ENCODE measurements at places on chromosomes 11 and 22.
A peak's percentile ranks its signal among the peaks of the same experiment; 100 is the strongest.

DNA sequence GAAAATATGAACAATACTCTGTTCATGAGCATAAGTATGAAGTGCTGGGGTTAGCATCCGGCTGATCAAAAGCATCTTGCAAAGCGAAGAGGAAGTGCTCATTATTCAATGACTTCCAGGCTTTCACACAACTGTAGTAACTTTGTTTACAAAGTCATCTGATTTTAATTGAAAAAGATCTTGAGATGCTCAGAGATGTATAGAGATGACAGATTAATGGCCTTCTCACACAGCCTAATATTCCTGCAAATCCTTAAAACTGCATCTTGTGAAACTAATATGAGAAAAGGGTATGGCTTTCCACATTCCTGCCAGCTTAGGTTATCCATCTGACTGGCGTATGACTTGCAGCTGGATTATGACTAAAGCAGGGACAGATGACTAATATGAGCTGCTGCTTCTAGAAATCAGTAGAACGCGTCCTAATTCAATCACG lies 125.4 kb downstream of the CASP12 start:
- no peak for DNase-seq

DNA sequence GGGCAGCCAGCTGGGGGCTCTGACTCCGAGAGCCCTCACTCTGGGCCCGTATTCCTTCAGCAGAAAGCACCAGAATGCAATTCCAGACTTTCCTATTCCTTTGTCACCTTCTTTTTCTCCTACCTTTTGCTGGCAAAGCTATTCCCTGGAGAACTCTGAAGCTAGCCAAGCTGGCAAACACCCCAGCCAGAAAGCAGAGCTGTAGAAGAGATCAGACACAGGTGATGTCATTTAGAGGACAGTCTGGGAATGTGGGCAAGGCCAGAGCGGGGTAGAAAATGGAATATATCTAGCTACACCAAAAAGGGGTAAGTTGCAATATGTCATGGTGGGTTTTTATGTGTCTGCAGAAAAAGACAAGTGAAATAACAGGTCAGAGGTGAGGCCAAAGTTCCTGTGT lies 205.1 kb downstream of the NXPE2 start:
- no peak for DNase-seq

DNA sequence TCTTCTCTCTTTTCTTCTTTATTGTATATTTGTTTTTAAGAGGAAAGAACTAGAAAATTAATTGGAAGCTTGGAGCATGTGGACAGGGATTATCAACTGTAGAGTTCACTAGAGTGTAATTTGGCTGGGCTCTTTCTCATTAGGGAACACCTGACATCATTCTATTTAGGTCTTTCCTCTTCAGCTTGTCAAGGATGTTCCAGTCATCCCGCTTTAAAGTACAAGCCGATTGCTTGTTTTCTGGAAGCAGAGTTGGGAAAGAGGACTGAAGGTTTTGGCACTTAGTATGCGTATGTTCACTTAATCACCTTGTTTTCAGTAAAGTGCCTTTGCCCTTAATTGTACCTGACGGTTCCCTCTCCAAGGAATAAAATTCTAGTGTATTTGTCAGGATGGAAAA lies 111.6 kb downstream of the WNT11 start:
- DNase-seq, result no peak

DNA sequence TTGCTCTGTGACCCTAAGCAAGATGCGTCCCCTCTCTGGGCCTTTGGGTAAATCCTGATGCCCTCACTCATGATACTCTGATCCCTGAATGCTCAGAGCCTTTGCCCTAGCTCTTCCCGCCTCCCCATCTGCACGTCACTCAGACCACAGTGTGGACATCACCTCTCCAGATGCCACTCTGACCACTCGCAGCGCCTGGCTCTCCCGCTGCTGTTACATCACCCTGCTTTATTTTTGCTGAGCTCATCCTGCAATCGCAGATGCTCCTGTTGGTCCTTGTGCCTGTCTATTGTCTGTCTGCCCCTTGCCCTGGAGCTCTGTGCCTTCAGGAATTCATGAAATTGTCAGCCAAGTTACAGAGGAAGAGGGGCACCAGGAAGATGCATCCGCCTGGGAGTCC lies 5.5 kb downstream of the OSM start:
- no peak for DNase-seq

- no peak for DNase-seq
These were observed 26.3 kb downstream of the MYBPC3 start for GRCh38 chr11:47326198-47326597.

GRCh38 chr11:75352588-75353206 lies 1.2 kb upstream of the ARRB1 start:
- DNase-seq, result no peak

- no peak for DNase-seq
These were observed 2.3 kb downstream of the AP5B1 start for GRCh38 chr11:65778431-65778900.

DNA sequence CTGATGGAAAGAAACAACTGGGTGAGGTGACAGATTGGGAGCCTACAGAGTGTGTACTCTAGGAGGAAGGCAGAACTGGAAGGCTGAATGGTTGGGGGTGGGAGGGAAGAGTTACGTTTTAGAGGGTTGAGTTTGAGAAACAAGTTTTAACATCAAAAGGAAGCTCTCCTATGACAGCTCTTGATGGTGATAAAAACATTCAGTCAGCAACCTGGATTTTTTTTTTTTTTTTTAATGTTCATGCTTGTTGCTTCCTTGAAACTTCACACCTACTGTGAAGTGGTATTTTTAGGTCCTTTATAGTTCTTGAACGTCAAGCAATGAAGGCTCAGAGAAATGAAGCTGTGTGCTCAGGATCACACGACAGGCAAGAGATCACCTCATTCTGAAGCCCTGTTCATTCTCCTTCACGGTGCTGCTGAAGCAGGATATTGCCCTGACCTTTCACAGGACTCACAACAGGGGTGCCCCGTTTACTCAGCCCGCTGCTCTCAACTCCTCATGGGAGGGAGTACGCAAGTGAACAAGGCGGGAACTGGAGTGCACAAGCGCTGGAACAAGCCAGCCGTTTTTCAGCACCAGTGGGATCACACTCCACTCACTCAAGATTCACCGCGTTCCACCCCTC lies 1.6 kb upstream of the TMEM109 start:
- DNase-seq, result no peak

- DNase-seq, result peak; percentile 65
These were observed 15.5 kb upstream of the NNMT start for GRCh38 chr11:114280696-114281095.

GRCh38 chr11:123640677-123641494 lies 13.5 kb downstream of the SCN3B start:
- DNase-seq, result no peak

DNA sequence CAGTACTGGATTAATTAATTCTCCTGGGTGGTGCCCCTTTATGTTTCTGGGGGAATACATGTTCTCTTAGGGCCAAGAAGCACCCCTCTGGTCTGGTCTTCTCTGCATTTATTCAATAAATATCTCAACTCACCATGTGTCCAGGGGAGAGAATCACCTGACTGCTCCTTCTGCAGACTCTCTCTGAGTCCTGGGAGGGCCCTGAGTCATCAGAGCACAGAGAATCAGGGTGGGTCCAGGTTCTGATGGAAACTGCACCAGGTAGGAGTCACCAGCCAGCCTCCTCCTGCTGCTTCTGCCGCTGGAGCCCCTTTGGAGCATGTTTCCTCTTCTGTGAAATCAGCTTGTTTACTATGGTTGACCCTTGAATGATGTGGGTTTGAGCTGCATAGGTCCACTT lies 107.7 kb upstream of the PLET1 start:
- DNase-seq, result no peak

DNA sequence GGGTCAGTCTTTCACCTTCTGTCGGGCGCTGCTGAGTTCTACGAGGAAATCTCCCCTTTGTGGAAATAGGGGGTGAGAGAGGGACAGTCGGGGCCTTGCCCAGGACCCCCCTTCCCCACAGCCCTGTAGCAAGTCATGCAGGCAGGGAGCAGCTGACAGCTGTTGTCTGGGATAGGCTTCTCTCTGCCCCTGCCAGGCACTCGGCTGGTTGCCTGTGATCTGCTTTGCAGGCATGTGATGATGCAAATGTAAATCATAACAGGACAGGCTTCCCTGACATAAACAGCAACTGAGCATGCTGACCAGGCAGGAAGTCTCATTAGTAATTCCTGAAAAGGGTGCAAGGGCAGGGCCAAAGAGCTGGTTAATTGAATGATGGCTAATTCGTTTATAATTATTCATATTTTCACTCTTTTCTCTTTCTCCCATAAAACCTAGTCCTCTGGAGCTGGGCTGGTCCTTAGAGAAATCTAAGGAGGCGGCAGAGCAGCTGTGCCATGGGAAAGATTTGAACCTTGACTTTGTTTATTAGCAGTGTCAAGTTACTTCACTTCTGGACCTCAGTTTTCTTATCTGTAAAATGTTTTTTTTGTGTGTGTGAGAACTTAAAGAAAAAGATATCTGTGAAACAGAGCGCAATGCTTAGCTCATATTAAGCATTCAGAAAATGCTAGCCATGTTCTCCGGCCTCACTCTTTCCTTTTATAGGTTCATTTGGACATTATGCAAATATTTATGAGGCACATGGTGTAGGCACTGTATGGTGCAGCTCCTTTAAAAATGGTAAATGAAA lies 129.7 kb downstream of the LDLRAD3 start:
- no peak for DNase-seq

DNA sequence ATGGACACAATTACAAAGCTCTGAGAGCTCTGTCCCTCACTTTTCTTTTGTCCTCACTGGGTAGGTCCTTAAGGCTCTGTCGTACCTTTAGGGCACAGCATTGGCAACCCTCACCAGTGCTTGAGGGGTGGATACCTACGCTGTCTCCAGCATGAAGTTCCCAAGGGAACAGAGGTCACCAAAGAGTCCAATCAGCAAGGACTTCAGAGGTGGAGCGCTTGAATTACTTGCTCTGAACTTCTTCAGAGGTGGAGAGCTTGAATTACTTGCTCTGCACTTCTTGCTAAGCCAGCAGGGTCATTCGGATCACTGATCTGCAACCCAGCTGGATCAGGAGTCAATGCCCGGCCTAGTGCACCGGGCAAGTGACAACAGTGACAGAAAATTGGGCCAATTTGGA lies 35.1 kb downstream of the RRP7A start:
- DNase-seq, result no peak

- no peak for DNase-seq
These were observed 10.1 kb upstream of the SCN2B start for GRCh38 chr11:118186346-118187107.

DNA sequence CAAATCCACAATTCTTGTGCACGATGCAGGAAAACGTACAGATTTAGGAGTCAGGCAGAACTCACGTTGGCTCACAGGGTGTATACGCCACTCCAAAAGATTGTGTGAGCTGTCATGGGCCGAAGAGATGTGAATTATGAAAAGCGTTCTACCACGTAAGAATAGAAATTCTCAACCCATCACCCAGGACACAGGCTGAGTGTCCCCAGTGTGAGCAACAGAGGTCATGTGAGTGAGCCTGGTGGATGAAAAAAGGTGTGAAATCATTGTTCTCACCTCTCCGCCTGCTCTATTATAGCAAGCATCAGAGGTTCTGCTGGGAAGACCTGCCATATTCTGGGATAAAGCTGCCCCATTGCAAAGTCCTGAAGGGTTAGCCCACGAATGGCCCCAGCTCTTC lies 235.0 kb downstream of the MN1 start:
- no peak for DNase-seq

GRCh38 chr11:34856251-34856650 lies 59.9 kb downstream of the APIP start:
- DNase-seq, result no peak

DNA sequence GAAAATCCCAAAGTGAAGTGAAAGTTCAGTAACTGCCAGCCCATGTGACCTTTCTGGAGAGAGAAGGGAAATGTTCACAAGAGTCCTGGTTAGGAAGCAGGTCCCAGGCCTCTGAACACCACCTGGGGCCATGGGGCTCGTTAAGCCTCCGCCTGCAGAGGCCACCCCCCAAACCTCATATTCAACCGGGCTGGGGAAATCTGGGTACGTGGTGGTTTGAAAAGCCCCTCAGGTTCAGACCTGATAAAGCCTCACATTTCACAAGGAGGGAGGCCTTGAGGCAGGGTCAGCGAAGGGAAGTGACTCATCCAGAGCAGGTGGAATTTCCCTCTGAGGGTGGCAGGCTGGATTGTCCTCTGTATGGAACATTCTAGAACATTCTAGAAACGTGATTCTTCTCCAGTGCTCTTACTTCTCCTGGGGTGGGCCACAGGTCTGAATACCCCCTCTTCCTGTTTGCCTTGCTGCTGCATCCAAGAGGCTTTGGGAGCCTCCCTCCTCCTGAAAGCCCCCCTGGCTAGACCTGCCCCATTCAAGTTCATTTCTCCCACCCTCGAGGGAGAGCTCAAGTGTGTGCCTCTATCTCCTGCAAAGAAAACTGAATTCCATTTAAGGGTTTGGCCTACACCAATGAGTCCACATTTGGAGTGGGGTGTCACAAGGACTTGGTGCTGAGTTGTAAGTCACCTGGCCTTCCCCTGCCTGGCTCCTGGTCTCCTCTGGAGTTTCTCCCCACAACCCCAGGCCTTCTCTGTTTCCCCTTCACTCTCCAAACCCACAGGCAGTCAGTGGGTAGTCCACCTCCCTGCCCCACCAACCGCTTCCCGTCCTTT lies 6.3 kb downstream of the FXYD2 start:
- no peak for DNase-seq

GRCh38 chr11:90220391-90220790 lies 2.5 kb downstream of the CHORDC1 start:
- DNase-seq, result no peak

- DNase-seq, result no peak
These were observed 22.4 kb downstream of the CAPN1 start for GRCh38 chr11:65204143-65204542.

- no peak for DNase-seq
These were observed 1064.9 kb upstream of the TENM4 start for GRCh38 chr11:80505771-80506170.

- no peak for DNase-seq
These were observed 4.4 kb upstream of the KCNC1 start for GRCh38 chr11:17730137-17730536.

- DNase-seq, result no peak
These were observed 21.4 kb upstream of the EHF start for GRCh38 chr11:34599406-34599945.

DNA sequence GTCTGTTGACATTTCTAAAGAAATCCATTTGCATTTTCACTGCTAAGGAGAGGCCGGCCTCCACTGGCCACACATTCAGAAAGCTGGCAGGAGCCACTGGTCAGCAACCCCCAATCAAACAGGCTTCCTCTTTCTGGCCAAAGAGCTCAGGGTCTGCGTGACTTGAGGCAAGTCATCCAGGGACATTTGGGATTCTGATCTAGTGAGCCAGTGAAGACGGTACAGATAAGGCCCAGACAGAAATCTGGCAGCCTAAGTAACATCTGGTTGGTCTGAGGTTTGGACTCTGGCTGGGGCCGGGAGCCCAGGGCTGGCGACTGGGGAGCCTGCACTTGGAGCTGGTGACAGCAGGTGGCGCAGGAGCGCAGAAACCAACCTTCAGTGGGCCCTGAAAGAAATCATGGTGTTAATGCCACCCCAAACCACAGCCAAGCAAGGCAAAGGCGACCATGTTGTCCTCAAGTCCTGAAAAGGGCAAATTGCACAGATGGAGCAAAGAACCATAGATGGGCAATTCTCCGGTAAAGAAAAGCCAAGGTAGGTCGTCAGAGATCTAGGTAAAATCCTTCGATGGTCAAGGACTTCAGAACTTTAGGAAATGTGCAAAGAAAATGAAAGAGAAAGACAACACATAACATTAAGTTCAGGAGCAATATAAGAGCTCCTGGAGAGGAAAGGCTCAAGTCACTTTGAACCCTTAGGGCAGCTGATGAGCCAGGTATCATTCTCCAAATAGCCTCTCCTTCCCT lies 99.4 kb upstream of the BLID start:
- DNase-seq, result no peak

- DNase-seq, result no peak
These were observed 19.1 kb downstream of the CCDC83 start for GRCh38 chr11:85874265-85874664.

Measured in iPS DF 19.7 (cell line).